Left renal pelvis (tissue), 4 donors: ENCODE measurements at places on chromosomes 11 and 22.

- no peak for DNase-seq
Observed at GRCh38 chr11:70141486-70142220, 61.4 kb upstream of the FADD start.

DNA sequence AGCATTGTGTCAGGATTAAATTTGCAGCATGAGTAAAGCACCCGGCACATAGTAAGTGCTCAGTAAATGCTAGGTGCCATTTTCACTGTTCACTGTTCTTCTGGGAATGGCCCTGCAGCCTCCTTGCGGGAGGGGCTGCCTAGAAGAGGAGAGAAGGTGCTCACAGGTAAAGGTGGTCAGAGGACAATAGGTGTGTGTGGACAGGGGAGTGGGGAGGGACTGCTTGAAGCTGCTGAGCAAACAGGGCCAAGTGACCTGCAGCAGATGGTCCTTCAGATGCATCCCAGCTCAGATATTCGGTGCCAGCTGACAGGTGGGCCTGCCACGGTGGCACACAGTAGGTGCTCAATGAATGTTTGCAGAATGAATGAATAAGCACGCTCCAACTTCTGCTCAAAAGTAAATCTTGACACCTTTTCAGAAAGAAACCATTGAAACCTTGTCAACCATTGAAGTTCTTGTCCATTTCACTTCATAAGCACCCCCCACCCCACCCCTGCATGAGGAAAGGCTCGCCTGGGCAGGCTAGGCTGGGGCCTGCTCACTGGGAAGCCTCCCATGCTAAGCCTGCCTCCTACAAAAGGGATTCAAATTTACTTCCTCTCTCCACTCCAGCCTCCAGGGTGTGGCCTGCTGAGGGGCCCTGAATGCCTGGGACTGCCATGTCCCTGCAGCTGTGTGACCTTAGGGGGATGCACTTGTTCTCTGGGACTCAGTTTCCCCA, 1.6 kb downstream of the KIAA0930 start:
- no peak for DNase-seq

GRCh38 chr11:45212566-45213315, 66.3 kb downstream of the PRDM11 start:
- DNase-seq = no peak

- DNase-seq = no peak
Observed at GRCh38 chr11:10520562-10520961, 20.4 kb downstream of the RNF141 start.

DNA sequence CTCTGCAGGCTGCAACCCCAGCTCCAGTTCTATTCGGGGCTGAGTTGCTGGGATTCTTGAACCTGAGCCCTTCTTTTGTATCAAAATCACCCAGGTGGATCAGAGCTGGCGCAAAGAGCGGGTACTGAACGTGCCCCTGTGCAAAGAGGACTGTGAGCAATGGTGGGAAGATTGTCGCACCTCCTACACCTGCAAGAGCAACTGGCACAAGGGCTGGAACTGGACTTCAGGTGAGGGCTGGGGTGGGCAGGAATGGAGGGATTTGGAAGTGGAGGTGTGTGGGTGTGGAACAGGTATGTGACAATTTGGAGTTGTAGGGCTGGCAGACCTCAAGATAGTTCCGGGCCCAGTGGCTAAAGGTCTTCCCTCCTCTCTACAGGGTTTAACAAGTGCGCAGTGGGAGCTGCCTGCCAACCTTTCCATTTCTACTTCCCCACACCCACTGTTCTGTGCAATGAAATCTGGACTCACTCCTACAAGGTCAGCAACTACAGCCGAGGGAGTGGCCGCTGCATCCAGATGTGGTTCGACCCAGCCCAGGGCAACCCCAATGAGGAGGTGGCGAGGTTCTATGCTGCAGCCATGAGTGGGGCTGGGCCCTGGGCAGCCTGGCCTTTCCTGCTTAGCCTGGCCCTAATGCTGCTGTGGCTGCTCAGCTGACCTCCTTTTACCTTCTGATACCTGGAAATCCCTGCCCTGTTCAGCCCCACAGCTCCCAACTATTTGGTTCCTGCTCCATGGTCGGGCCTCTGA, 3.8 kb downstream of the FOLR1 start:
- DNase-seq = no peak
